ENCODE measurements at places on chromosomes 4 and X. TPM values are rescaled to one million over a fixed set of nuclear protein-coding genes. Genes with fewer than 3 reads are reported as not detected.

The TCEAL7 gene
- polyA plus RNA-seq: not detected

The GLOD5 gene
- polyA plus RNA-seq: not detected

The MPP1 gene
- 15.1 TPM for polyA plus RNA-seq

The WNK3 gene
- 0.03 TPM for polyA plus RNA-seq

The C4orf50 gene
- polyA plus RNA-seq: not detected
